ENCODE measurements at places on chromosomes 13 and 19.

GRCh38 chr19:32289566-32290210, 55.7 kb upstream of the ZNF507 start:
- DNase-seq, result no peak

DNA sequence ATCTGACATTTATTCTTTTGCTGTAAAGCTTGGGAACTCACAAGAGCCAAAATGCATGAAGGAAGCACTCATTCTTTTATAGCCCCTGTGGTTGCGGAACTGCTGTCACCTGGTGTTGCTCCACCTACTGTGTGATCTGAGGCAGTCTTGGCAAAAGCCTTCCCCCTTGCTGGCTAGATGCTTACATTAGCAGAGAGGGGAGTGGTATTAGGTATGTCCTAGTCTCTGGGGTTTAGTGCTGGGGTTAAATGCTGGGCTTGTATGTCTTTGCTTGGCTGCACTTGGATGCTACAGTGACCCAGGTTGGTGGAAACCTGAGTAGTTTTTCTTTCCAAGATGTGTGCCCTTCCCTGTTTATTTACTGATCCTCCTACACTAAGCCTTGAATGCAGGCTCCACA, 99.3 kb downstream of the WDFY2 start:
- DNase-seq, result no peak

DNA sequence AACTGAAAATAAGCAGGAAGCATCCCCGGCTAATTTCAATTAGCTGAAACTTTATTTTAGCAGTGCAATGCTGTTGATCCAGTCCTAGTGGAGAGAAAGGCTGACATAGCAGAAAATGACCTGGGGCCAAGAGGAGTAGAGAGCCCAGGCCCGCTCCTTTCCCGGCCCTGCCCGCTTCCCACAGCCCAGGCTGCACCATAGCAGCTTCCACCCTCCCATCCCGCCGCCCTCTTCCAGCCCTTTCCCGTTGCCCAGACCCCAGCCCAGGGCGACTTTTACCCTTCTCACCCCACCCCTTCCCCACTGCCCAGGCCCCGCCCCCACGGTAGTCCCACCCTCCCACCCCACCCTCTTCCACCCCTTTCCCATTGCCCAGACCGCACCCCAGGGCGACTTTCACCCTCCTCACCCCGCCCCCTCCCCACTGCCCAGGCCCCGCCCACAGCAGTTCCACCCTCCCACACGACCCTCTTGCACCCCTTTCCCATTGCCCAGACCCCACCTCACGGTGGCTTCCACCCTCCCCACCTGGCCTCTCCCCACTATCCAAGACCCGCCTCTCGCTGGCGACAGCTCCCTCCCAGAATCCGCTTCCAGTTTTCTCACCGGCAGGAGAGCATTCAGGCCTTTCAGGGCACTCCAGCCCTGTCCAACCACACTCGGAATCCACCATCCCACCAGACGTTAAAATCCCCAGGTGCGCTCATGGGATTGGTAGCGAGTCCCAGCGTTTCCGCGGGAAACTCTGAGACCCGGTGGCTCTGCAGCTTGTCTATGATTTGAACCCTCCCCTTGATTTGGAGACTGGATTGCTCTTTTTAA, 8.3 kb downstream of the ZNF160 start:
- no peak for DNase-seq

DNA sequence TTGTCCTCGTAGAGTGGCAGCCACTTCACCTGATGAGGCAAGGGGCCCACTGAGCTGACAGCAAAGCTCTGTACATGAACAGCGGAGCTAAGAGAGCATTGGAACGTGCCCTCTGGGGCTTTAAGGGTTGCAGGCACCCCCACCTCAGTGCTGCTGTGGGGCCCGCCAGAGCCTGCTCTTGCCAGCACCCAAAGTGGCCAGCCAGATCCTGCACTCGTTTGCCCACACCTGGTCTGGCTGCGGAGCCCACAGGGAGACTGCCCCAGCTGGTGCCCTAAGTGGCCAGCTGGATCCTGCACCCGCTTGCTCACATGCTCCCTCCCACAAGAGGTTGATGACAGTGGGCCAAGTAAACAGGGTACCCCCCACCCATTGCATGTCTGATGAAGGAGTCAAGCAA, 783.4 kb upstream of the MIR17HG start:
- DNase-seq, result no peak

DNA sequence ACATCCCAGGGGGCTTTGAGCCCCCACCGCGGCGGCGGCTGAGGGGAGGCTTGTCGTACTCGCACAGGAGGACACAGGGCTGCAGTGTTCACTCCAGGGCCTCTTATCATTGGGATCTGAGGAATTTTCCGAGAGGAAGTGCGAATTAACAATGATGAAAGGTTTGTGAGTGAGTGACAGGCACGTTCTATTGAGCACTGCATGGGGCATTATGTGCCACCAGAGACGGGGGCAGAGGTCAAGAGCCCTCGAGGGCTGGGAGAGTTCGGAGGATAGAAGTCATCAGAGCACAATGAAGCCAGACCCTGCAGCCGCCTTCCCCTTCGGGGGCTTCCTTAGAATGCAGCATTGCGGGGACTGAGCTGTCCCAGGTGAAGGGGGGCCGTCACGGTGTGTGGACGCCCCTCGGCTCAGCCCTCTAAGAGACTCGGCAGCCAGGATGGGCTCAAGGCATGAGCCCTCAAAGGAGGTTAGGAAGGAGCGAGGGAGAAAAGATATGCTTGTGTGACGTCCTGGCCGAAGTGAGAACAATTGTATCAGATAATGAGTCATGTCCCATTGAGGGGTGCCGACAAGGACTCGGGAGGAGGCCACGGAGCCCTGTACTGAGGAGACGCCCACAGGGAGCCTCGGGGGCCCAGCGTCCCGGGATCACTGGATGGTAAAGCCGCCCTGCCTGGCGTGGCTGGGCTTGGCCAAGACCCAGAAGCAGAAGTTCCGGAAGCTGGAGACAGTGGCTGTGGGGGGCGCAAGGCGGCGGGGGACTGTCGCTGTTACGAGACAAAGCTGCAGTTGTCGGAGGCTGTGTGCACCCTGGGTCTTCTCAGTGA, 53.9 kb downstream of the MCF2L start:
- no peak for DNase-seq

GRCh38 chr19:4556597-4557127, 2.8 kb downstream of the SEMA6B start:
- peak; percentile 76 for DNase-seq

DNA sequence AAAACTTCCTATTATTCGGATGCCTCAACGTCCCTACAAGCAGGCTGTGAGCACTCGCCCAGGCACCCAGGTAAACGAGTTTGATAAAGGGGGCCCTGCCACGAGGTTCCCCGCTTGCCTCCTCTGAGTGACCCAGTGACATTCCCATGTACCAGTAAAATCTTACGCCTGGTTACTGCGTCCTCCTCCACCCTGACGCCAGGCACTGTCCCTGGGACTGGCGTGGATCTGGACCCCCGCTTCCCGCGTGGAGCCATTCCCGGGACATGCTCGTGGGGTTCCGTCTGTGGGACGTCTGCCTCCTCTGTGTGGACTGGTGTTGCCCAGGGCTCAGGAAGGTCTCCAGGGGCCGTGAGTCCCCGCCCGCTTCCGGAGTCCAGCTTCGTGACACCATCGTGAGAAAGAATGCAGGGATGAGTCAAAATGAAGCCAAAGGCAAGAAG, 407 bp upstream of the ZNF550 start:
- DNase-seq, result peak; percentile 85

DNA sequence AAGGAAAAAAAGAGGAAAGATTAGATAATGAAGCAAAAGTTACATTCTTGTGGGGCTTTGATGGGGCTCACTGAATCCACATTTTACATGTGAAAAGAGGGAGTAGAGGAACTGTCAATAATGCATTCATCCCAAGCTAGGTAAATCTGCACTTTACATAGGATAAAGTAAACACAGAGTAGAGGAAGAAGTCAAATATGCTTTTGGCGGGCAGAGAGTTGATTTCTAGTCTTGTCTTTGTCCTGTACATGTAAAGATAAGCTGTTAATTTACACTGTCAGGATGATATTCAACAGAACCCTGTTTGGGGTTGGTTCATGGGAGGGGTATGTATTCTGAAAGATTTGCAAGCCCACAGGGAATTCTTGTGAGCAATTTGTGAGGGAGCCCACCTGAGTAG, 18.0 kb upstream of the TNFRSF19 start:
- DNase-seq, result no peak

GRCh38 chr13:72774019-72774418, 7.7 kb downstream of the DIS3 start:
- no peak for DNase-seq

GRCh38 chr13:59447846-59448620, 715.7 kb downstream of the DIAPH3 start:
- DNase-seq, result peak; percentile 58

DNA sequence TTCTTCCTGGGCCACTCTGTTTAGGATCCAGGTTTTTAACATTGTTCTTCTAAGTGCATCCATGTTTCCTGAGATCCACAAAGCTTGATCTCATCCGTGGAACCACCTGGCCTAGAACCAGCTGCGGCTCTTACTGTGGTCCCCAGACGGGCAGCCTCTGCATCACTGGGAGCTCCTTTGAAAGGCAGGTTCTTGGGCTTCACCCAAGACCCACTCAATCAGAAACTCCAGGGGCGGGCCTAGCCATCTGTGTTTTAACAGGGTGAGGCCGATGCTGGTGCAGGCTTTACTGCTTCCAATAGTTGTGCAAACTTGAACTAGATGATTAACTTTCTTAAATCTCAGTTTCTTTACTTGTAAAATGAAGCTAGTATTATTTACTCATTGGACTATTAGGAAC, 605.7 kb downstream of the FGF9 start:
- no peak for DNase-seq

- DNase-seq, result peak; percentile 80
Measured at GRCh38 chr19:51016798-51017683, 2.5 kb downstream of the KLK10 start.

- peak; percentile 43 for DNase-seq
Measured at GRCh38 chr19:40601134-40601974, at the start of gene LTBP4. TSS of gene LTBP4 (plus strand) at chr19:40601369. CDS start at chr19:40601388, 19 bp downstream.

- DNase-seq, result peak; percentile 66
Measured at GRCh38 chr19:53908106-53908934, 758 bp upstream of the CACNG7 start.

DNA sequence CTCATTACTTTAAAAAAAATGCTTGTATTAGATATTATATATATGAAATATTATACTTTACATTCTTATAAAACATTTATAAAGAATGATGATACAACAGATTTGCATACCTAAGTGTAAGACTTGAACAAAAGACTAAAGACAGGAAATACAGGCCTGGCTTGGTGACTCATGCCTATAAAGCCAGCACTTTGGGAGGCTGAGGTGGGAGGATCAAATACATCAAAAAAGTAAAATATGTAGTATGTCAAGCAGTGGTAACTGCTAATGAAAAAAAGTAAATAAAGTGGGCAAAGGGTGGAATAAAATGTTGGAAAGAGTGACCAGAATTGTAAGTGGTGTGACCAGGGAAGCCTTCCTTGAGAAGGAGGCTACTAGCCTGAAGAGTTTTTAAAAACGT, 133.7 kb downstream of the GGACT start:
- DNase-seq, result no peak

- DNase-seq, result no peak
Measured at GRCh38 chr13:111061358-111062045, 53.6 kb upstream of the ARHGEF7 start.

DNA sequence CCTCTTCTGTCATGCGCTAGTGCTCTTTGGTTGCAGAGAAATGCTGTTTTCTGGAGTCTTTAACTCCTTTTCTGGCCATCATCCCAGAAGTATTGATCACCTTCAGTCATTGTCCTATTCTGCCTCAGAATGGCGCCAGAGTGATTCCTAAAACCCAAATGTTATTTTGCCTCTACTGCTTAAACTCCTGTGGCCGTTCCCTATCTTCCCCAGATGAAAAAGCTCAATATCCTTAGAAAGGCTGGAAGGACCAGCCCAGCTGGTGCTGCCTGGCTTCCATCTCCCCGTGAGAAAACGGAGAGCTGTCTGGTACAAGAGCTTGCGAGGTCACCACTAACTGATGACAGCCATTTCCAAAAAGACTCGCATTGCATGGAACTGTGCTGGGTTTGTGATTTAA, 179.1 kb downstream of the RBM26 start:
- DNase-seq, result no peak

- no peak for DNase-seq
Measured at GRCh38 chr13:55516610-55517009, 1624.1 kb upstream of the PRR20A start.

DNA sequence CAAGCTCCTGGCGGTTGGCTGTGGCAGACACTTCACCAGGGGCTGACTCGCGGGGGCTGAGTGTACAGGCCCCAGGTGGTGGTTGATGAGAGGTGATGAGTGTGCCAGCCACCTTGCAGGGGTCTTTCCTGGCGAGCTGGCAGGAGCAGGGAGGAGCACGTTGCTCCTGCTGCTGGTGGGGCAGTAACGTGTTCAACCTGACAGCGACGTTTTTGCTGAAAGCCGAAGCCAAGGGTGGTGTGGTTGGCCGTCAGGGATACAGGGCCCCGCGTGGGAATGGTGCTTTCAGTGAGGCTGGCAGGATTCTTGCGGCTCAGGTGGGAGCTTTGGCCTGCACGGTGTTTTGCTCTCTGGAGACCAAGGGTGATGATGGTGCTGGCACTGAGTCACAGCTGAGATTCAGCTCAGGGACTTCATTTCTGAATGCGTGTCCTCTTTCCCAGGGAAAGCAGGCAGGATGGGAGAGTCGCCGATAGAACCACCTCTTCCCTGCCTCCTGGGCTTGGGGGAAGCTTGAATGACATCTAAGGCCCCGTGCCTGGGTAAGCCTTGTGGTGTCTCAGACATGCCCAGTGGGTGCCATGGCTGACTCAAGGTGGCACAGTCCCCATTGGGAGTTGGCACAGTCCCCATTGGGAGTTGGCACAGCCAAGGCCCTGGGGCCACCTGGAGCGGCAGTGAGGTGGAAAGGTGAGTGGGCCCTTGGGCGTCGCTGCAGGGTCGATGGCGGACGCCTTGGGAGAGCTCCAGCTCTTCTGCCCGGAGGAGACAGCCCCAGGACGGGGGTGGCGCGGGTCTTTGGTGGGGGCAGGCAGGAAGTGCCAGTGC, 8.8 kb downstream of the DAZAP1 start:
- no peak for DNase-seq

- peak; percentile 49 for DNase-seq
Measured at GRCh38 chr19:40519352-40520322, 52.8 kb downstream of the SPTBN4 start.

DNA sequence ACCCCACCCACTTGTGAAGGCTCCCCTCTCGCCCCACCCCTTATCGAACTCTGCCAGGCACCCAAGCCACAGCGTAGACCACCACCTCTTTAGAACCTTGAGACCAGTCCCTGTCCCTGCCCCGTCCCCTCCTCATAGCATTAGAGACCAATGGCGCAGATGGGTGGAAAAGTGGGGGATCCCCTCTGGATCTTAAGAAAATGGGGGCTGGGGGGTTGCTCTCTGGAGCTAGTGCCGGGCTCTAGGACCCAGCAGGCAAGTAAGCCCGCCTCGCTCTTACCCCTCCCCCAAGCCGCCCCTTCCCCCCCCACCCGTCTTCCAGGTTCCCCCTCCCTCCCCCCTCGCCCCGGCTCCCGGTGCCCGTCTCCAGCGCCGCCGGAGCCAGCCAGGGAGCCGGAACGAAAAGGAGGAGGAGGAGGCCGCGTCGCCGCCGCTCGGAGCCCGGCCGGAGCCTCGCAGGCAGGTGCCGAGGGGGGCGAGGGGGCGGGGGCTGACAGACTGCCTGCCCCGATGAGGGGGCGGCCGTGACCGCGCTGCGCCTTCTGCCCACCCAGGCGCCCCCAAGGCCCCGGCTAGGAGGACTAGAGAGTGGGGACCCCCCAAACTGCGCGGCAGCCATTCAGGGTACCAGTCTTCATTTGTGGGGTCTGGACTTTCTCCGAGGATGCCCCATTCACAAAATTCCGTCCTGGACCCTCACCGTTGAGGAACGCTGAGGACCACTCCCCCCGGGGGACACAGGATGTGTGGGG, at the start of gene SPRED3:
Gene SPRED3, plus strand, starts transcription at position 349 of the 752 bp plus-strand sequence. CDS start 1,606 bp downstream, outside the sequence.
- DNase-seq, result peak; percentile 66

GRCh38 chr19:45172611-45173208, 5.3 kb downstream of the TRAPPC6A start:
- no peak for DNase-seq

- no peak for DNase-seq
Measured at GRCh38 chr13:51297556-51297955, 41.9 kb upstream of the SERPINE3 start.
